Ammon's horn (tissue), 1 donor: ENCODE measurements at places on chromosomes 3 and 15.

DNA sequence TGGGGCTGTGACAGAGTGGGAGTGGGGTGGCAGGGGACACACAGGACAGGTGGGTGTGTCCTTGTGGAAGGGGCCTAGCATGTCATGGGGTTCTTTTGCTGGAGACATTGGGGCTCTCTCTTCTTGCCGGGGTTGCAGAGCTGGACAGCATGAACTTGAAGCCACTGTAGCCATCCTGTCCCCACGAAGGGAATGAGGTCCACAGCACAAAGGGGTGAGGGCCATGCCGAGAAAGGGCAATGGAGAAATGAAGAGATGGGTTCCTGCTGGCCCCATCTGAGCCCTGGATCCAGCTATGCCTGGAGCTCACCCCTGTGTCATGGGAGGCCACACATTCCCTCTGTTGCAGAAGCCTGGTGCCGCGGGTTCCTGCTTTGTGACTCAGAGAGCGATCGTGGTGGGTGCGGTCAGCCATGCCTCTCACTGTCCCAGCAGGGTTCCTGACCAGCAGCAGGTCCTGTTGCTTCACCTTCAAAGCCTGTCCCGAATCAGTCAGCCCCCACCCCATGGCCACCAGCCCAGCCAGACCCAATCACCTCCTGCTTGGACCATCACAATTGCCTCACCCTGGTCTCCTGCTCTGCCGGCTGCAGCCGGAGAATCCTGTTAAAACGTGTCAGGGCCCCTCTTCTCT lies 50.0 kb downstream of the DNAJB8 start:
- DNase-seq = no peak

DNA sequence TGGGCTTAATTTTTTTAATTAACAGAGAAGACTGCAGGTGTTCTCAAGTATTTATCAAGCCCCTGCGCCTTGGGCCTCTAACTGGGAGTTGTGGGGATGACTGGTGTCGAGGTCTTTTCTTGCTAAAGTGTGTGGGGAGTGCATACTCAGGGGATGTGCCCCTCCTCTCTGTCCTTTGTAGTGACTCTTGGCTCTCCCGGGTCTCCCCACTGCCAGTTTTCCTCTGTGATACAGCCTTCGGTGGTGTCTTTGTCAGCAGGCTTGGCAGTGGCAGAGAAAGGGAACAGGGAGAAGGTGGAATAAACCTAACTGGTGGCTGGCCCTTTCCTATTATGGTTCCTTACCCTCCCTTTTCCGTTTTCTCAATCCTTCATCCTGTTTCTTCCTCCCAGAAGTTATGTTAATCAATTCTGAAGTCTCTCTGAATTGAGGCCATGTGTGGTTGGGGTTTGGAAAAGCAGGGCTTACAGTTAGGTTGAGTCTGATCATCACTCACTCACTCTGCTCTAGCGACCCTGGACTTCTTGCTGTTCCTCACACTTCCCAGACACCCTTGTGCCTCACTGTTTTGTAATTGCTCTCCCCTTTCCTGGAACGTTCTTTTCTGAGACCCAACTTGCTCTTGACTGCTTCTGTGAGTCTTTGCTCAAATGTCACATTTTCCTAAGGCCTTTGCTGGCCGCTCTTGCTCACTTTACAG lies 158.1 kb downstream of the PTPRG start:
- DNase-seq = peak; percentile 22

DNA sequence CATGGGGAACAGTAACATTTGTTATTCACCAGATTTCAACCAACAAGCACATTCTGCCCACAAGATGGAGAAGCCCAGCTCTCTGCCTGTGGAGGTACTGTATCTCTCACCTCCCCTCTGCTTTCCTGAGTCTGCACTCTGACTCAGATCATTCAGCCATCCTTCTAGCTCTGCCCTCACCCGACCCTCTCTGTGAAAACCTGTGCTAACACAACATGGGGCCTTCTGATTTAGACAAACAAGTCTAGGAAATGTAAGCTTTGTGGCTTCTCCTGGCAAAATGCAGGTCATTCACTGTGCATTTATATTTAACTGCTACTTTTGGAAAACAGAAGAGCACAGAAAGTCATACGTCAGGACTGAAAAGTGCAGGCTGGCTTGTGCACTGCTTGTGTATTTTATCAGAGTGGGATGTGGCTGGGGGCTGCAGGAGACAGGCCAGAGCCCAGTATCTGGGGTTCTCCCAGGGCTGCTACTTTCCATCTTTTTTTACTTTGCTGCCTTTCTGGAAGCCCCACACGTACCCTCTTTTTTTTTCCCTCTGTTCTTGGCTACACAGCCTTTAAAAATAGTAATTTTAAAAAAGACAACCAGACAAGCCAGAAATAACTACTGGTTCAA lies 50.8 kb downstream of the SUSD5 start:
- DNase-seq = no peak

DNA sequence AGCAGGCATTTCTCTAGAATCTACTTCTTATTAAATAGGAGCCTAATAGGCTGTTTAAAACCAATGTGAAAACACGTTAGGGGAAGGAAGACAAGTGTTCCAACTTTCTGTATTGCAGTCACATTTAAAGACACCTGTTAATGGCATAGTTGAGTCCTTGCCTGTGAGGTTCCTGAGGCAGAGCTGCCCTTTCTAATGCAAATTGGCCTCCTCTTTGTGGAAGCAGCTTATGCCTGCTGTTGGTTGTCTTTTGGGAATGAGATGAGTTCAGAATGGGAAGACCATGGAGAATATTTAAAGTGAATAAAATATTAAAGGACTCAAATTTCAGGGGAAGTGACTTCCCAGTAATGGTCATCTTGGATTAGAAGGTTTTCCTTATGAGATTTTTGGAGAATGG lies 51.2 kb downstream of the NEK11 start:
- no peak for DNase-seq

DNA sequence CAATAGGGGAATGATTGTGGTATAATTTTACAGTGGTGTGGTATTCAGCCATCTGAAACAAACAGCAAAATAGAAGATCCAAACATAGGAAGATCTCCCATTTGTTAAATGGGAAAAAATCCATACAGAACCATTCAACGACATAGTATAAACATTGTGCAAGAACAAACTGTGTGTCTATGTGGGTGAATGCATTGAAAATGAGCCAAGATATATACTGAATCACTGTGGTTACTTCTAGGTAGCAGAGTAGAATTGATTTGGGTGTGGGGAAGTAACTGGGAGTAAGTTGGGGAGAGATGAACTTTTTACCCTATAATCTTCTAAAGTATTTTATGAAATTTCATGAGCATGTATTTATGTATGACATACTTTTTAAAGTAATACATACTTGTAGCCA lies 123.1 kb upstream of the UMPS start:
- no peak for DNase-seq
